ENCODE measurements at places on chromosomes 12 and 14. TPM values are rescaled to one million over a fixed set of nuclear protein-coding genes. Genes with fewer than 3 reads are reported as not detected.

- no peak for DNase-seq
Measured at GRCh38 chr12:104414581-104415341, 42.0 kb upstream of the CHST11 start.

GRCh38 chr14:72731252-72732020, 162.5 kb downstream of the DPF3 start:
- DNase-seq = no peak

The AKAP6 gene
- 15.9 TPM for total RNA-seq

- DNase-seq = no peak
Measured at GRCh38 chr14:94707494-94707893, 62.4 kb downstream of the GSC start.

The LRP1 gene
- 274 TPM for total RNA-seq

DNA sequence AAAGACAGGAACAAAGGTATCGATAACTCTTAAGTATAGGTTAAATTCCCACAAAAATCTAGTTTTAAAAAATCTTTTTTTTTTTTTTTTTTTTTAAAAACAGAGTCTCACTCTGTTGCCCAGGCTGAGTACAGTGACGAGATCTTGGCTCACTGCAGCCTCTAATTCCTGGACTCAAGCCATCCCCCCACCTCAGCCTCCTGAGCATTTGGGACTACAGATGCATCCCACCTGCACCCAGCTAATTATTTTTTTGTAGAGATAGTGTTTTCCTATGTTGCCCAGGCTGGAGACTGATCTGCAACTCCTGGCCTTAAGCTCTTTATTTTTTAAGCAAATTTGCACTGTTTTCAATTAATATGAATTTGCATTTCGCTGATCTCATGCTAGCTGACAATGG, 9.8 kb downstream of the PSEN1 start:
- DNase-seq = no peak

DNA sequence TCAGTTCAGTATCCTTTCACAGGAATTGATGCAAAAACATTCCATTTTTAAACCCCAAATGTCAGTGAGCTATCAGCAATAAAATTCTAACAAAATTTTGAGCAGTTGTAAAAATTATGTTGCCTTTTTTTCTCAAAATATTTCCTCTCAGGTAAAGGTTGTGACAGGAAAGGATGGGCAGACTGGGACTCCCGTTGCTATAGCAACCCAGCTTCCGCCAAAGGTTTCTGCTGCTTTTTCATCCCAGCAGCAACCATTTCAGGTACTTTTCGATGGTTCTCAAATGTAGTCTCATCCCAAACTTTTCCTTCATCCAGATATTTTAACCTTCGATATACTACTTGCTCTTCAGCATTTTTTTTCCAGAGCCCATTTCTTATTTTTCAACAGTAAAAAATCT, 13.6 kb downstream of the EP400 start:
- no peak for DNase-seq

- no peak for DNase-seq
Measured at GRCh38 chr12:59059088-59059935, 139.0 kb upstream of the LRIG3 start.

- DNase-seq = no peak
Measured at GRCh38 chr12:64461634-64462414, 9.9 kb downstream of the TBK1 start.

The HCAR1 gene
- 3.3 TPM for total RNA-seq

DNA sequence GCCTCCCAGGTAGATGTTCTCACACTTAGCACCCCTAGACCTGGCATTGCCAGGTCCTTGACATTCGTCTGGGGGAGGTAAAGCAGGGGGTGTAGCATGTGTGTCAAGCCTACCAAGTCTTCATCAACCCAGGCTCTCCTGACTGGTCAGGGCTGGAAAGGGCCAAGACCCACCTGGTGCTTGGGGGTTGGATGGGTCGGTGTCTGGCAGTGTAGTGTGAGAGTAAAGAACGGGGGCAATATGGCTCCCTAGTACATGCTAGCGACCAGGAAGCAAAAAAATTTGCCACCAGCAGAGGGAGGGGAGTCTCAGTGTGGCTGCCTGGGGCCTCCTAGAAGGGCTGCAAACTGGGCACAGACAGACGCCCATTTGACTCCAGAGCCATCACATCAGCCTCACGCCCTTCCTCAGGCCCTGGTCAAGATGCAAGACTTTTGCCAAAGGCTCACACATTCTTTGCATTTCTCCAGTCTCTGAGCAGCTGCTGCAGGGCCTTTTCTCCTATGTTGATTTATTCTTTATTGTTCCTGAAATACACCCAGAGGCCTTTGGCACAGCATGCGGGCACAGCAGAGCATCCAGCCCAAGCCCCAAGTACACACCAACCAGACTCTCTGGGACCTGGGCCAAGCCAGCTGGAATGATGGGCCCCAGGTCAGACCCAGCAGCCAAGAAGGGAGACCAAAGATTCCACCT, 38.3 kb upstream of the PNMA1 start:
- DNase-seq = peak; percentile 66

The PPP1R1A gene
- total RNA-seq = 9.0 TPM

DNA sequence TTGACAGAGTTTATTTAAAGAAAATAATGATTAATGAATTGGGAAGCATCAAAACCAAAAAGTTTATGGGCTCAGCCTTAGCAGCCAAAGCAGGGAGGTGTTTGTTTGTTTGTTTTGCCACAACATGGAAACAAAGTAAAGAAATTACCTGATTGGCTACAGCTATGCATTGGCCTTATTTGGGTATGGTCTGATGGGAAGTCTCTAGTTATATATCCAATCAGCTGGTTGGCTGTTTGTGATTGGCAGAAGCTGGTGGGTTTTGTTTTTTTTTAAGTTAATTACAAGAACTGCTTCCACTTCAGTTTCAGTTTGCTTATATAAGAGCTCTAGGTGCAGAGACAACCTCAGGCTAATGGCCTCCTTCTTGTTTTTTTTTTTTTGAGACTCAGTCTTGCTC, 4.6 kb upstream of the LEMD3 start:
- no peak for DNase-seq

The PLEKHD1 gene
- total RNA-seq = 0.24 TPM

GRCh38 chr12:46455648-46456352, 83.2 kb upstream of the SLC38A2 start:
- no peak for DNase-seq

The ACOT6 gene
- total RNA-seq = not detected

DNA sequence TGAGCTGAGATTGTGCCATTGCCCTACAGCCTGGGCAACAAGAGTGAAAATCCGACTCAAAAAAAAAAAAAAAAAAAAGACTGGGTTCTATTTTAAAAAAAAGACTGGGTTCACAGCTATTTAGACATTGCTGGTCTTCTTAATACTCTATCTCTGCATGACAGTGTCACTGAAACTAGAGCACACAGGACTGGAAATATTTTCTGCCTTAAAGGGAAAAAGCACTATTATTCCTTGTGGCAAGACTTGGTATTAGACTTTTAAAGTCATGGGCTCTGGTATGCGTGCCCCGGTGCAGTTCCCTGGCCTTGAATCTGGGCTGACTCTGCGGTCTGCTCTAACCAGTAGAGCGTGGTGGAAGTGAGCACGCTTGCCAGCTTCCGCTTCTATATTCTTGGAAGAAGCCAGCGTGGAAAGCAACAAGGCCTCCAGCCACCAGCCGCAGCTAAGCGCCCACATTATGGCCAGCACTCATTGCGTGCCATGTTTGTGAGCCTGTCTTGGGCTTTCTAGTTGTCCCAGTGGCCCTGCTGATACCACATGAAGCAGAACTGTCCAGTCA, 31.3 kb downstream of the PRKAB1 start:
- DNase-seq = no peak

- no peak for DNase-seq
Measured at GRCh38 chr14:104676130-104676693, 13.2 kb upstream of the INF2 start.

The ORMDL2 gene
- total RNA-seq = 6.5 TPM

DNA sequence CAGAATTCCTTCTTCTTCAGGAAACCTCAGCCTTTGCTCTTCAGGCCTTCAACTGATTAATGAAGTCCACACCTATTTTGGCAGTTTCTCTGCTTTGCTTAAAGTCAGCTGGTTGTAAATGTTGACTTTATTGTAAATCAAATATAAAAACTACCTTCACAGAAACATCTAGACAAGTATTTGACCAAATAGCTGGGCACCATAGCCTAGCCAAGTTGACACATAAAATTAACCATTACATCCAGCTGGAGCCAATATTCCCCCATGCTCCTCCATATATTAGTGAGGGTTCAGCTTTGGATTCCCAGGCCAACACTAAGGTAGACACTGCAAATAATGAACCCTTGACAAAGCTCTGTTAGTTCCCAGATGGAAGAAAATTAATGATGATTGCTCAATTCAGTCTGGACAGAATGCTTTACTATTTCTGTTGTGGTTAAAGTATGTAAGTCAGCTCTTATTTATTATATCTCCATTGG, 125.5 kb downstream of the ZFP36L1 start:
- peak; percentile 55 for DNase-seq

GRCh38 chr12:38175538-38175937, 141.0 kb upstream of the ALG10B start:
- DNase-seq = no peak

The AMIGO2 gene
- total RNA-seq = 4.7 TPM

DNA sequence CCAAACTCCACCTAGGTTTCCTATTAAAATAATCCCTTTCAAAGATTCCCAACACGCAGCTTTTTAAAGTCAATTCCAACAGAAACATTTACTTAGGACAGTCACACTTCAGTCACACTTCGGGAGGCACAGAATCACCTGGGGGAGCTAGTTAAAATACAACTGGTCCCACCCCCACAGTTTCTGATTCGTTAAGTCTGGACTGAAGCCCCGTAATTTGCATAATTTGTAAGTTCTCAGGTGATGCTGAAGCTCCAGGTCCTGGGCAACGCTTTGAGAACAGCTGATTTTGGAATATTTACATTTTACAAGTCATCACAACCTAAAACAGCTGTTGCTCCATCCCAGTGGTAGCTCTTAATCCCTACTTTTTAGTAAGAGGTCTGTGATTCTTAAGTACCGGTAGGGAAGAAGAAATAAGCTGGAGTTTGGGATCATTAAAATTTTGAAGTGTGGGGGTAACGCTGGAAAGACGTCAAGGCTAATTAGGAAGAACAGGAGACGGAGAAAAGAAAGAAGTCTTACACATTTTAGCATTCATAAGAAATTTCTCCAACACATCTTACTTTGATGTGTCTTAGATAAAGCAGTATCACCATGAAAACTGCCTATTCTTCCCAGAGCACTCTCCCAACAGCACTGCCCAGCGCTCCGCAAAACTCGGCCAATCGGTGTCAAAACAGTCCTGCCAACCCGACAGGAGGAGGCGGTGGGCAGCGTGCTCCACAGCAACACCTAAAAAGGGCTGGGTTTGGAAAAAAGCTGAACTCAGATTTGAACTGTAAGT, 1.1 kb downstream of the IPO8 start:
- peak; percentile 31 for DNase-seq

DNA sequence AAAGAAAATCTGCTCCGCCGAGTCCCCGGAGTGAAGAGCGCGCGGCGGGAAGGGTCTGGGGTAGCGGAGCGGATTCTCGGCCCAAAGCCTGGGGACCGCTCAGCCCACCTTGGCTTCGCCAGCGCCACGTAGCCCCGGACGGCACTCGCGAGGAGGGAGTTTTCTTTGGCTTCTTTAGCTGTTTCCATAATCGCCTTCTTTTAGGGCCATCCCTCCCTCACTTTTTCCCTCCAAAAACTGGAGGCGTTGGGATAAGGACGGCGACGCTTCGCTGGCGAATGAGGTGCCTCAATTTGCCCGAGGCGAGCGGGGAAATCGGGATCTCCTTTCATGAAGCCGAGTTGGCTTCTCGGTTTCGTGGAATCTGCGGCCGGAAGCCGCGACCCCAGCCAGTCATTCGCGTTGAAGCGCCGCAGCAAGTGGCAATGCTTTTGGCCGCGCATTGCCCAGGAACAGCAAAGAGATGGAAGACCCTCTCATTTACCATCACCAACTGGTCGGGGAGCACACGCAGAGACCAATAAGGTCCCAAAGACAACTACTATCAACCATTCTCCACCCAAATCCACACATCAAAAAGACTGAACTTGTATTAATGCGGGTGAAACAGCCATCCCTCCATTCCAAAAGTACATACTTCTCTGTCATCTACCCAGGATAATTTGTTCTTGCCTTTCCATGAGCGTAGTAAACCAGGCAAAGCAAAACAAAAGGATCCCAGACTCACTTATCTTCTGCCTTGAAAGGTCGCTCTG, 8.4 kb upstream of the SIX1 start:
- no peak for DNase-seq

DNA sequence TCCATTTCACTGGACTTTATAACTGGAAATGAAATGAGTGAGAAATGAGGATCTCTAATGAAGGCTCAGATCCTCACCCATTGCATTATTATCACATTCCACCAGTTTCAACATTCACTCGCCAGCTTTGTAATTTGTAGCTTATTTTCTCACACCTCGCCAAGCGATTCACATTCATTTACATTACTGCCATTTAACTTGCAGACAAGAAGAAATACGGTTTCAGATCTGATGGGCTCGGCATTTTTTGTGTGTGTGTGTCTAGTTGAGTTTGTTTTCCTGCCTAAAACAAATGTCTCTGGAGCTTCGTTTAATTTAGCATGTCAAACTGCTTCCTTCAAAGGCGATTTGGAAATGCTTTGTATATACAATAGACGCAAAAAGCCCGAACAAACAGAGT, 132.2 kb downstream of the FLRT2 start:
- DNase-seq = no peak

DNA sequence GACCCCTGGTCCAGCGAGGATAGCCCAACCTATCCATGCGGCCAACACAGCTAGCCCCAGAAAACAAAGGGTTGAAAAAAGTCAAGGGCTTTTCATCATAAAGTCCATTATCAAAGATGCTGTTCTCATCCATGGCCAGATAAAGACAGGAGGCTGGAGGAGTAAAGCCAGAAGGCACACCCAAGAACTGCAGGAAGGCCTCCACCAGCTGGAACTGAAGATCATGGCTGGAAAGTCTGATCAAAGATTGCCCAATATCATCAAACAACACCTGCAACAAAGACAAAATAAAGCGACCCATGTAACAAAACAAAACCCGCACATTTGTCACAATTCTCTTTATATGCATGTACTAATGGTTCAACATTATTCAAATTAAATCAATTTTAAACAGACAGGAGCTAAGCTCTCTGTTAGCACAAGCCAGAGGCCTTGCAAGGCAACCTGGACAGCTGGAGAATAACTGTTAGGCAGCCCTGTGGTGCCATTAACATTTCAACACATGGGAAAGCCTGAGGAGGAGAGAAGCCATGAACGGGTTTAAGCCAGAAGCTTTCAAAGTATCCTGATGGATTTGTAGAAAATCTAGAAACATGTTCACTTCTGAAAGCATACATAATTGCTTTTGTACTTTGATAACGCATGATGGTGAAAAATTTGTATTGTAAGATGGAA, 34.1 kb downstream of the PSMC1 start:
- DNase-seq = no peak

DNA sequence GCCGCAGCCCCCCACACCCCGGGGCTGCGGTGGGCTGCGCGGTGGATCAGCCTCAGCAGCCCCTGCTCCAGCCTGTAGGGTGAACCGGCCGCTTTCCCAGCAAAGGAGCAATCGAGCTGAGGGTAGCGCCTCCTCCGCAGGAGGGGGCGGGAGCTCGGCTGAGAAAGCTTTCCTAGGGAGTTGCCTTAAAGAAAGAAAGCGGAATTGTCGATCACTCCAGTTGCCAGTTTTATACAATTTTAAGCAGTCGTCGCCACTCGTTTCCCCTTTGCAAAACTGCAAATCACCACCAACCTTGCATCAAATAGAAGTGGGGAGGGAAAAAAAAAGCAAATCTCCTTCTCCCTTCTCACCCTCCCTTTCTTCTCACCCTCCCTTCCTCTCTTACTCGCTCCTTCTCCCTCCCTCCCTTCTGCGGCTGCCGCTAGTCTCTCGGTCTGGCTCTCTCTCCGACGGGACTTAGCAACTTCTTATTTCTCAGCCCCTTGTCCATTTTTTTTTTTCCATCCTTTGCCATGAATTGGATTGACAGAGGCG, at the start of gene PDE3A:
PDE3A (plus strand) TSS at position 424 of the 537 bp plus-strand sequence. CDS start 748 bp downstream, outside the sequence.
- peak; percentile 66 for DNase-seq

- DNase-seq = peak; percentile 86
Measured at GRCh38 chr12:116529048-116529447, 30.1 kb upstream of the MAP1LC3B2 start.
